ENCODE measurements at places on chromosomes 6 and 20.

GRCh38 chr20:49804364-49804763 lies 8.3 kb upstream of the SLC9A8 start:
- no peak for DNase-seq

DNA sequence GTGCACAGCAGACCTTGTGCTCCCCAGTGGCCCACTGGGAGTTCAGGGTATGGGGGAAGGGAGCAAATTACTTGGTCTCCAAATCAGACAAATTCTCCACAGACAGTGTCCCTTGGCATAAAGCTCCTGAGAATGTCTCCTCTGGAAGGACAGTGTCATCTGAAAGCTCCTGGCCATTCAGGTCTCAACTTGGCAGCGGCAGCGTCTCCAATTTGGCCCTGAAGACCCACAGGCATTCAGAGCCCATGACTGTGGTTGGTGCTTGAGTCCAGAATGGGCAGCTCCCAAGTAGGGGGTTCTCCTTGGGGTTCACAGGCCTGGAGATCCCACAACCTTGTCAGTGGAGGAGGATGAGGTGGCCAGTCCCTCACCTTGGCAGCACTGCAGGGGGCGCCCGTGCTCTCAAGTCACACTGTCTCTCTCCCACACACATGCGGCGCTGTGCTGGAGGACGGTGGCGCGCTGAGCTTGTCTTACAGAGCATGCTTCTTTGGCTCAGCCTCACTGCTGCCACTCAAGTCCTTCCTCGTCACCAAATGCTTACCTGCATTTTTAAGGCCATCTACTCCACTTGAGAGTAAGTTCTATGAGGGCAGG lies 20.7 kb downstream of the DYNLRB1 start:
- no peak for DNase-seq

DNA sequence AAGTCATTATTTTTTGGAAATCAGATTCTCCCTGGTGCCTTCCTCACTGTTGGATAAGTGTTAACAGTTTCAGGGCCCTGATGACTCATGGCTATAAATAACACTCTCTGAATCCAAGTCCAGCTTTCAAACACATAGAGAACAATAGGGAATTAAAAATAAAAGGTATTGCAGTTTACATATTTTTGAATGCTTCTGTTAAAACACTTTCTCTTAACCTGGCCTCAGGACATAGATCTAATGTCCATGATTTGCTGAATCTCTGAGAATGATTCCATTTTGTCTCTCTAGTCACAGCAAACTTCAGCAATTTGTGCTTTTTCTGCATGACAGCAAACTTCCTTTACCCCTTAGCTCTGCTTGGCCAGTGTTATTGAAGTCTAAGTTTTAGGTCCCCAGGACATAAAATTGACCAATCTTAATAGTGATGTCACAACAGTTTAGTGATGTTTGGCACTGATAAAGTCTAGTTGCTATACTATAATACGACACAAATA lies 1192.4 kb upstream of the CITED2 start:
- DNase-seq: no peak

- no peak for DNase-seq
Measured at GRCh38 chr20:19823971-19824370, 65.9 kb downstream of the RIN2 start.

- DNase-seq: no peak
Measured at GRCh38 chr6:102356170-102356569, 962.7 kb downstream of the GRIK2 start.

GRCh38 chr6:122752459-122752858 lies 27.1 kb upstream of the FABP7 start:
- DNase-seq: no peak

GRCh38 chr6:112014483-112014882 lies 39.4 kb upstream of the CCN6 start:
- no peak for DNase-seq

- no peak for DNase-seq
Measured at GRCh38 chr6:122803171-122803661, 14.2 kb downstream of the SMPDL3A start.

GRCh38 chr20:6877633-6878032 lies 110.1 kb downstream of the BMP2 start:
- no peak for DNase-seq

DNA sequence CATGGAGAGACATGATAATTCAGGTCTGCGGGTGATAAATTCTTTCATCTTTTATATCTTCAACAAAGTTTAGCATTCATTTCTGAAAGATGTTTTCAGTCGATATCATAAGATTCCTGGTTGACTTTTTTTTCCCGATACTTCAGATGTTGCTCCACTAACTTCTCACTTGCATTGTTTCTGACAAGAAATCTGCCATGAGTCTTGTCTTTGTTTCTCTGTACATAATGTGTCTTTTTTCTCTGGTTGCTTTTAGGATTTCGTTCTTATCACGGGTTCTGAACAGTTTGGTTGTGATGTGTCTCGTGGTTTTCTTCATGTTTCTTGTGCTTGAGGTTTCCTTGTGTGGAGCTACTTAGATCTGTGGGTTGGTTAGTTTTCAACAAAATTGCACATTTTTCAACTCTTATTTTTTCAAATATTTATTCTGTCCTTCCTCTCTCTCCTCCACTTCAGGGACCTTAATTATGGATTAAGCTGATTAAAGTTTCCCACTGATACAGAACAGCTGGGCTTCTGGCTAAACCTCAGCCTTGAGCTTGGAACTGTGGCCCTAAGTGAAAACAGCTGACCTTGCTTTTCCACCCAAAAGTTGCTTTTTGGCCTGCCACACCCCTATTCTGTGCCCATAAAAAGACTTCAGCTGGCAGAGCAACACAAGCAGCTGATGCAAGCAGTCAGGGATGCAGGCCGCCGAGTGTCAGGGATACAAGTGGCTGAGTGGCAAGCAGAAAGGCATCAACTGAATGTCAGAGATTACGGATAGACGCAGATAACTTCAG lies 97.9 kb upstream of the SNX9 start:
- no peak for DNase-seq

GRCh38 chr20:48716086-48716485 lies 111.7 kb downstream of the PREX1 start:
- no peak for DNase-seq

- DNase-seq: no peak
Measured at GRCh38 chr6:11815231-11815630, 36.6 kb upstream of the ADTRP start.

DNA sequence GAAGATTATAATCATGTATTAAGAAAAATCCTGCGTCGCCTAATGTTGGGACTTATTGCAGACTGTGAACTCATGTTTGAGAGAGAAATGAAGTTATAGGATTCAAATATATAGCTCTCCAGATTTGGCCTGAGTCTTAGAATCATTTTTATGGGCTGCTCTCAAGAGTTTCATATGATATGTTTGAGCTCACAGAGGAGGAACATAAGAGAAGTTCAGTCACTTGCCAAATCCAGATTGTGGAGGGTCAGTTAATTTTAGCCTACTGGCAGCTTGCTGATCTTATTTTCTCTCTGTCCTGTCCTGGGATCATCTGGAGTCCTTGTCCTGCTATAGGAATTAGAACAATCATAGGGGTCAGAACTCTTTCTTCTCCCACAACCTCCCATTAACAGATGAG lies 186.1 kb upstream of the SUPT3H start:
- no peak for DNase-seq

DNA sequence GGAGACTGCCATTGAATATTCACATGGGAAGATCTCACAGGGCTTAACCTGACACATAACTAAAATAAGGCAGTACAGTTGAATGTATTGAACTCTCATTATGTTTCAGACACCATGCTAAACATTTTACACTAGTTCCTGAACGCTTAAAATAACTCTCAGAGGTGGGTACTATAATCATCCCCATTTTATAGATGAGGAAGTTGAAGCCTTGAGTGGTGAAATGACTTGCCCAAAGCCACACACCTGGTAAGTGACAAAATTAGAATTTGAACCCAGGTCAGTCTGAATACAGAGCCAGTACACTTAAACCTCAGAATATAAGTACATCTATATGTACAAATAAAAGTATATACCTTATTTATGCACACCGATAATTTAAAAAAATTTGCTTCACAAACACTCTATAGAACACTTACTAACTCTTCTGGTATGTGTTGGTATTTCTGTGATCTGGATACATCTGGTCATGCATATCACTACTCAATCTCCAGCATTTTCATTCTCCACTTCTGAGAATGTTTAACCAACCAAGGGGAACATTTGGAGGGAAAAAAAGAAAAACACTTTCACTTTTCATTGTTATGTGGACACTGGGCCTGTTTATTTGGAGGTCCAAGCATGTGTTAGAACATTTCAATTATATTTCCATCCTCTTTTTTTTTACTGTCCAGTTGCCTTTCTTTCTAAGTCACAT lies 4.6 kb upstream of the BICRAL start:
- DNase-seq: no peak

DNA sequence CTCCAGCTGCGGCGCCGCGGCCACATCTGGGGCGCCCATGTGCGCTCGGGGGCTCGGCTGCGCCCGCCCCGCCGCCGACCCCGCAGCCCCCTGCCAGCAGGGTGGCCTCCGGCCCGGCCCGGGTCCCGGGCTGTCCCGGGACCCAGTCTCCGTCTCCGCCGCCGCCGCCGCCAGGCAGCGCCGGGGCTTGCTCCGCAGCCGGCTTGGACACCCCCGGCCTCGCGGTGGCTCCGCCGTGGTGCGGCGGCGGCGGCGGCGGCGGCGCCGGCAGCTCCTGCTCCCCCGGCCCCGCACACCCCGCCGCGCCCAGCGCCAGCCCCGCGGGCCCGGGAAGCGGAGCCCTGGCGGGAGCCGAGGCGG lies 219 bp downstream of the ISM1 start:
- no peak for DNase-seq

- no peak for DNase-seq
Measured at GRCh38 chr6:88512951-88513350, 346.8 kb upstream of the CNR1 start.

DNA sequence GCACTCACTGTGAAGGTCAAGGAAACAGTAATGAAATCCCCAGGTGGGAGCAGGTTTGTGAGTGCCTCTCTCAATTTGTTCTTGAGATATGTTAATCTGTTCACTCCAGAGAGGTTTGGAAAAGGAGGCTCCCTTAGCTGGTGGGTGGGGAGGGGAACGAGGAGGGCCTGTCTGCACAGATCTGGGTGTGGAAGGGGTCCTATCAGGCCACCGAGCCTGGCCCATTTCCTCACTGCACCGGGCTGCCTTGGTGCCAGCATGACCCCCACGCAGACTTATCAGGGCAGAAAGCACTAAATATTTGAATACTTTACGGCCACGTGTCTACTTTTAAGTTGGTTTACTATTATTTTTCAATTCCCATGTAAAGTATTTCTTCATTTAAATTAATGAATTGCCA lies 8.3 kb downstream of the AGPAT4 start:
- DNase-seq: no peak

GRCh38 chr6:296151-297122 lies 4.2 kb downstream of the DUSP22 start:
- DNase-seq: no peak

DNA sequence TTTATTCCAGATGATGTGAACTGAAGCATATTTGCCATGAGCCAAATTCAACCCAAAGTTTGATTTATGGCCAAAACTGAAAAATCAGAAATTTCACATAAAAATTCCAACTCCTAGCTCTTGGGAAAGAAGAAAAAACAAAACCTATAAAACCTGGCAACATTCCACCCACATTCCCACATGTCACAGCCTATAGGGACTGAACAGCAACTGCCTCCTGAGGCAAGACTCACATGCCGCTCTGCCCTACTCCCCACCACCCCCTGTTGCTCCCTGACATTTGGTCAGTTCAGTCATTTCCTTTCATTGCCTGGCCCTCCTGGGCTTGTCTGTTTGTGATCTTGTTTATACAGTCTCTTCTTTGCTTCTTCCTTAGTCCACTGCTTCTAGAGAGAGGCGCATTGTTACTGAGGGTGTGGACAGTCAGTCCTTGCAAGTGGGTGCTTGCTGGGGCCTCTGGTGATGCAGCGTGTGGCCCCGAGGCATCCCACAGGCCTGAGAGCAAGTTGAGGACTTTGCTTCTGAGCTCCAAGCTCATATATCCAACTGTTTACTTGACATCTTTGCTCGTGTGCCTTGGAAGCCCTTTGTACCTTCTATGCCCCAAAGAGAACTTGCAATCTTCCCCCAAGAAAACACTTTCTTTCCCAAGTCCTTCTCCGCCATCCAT lies 31.4 kb downstream of the NFATC2 start:
- no peak for DNase-seq

GRCh38 chr6:109772883-109773431 lies 81.9 kb downstream of the FIG4 start:
- DNase-seq: peak; percentile 34

DNA sequence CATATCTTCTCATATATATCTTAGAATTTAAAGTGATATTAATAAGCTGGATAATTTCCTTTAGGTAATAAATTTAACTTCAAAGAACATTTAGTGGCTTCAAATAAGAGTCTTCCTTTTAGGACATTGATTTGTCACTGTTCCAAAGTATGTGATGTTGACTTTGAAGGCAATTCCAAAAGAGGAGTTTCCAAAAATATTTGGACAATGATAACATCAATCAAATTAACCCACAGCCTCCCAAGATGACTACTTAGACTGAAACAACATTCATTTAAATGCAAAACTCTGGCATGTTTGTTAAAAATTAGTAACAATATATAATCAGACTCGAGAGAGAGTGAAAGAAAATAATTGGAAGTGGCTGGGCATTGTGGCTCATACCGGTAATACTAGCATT lies 211.1 kb downstream of the OGFRL1 start:
- DNase-seq: no peak

DNA sequence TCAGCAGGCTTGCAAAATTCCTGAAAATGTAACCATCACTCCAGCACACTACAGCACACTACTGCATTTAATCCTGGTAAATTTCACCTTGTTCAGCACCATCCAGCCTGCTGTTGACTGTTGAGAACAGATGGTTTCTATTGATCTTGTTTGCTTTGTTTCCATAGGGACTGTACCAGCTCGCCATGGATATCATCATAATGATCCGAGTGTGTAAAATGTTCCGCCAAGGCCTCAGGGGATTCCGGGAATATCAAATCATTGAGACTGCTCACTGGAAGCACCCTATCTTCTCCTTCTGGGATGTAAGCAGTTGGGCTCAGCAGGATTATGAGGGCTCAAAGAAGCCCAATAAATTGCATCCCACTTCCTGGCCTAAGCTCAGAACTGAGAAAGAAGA lies 4.1 kb downstream of the CNBD2 start:
- DNase-seq: no peak

GRCh38 chr20:6868861-6869260 lies 101.4 kb downstream of the BMP2 start:
- DNase-seq: no peak

DNA sequence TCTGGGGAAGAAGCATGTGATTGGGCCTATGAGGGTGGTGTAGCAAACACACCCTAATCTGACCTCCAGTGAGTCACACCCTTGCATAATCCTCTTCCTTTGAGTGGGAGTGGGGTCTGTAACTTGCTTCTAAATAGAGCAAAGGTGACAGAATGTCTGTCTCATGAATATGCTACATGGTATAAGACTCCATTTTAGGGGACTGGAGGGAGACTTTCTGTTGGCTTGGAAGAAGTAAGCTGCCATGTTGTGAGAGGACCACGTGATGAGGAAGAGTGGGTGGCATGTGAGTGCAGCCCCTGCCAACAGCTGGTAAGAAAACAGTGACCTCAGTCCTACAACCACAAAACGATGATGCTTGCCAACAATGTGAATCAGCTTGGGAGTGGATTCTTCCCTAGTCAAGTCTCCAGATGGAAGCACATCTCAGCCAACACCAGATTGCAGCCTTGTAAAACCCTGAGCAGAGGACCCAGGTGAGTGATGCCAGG lies 3.7 kb downstream of the AK9 start:
- no peak for DNase-seq

- DNase-seq: no peak
Measured at GRCh38 chr6:34143196-34143883, 2.5 kb downstream of the GRM4 start.

GRCh38 chr6:31547727-31548543 lies 527 bp downstream of the NFKBIL1 start:
- no peak for DNase-seq

GRCh38 chr20:36318166-36318565 lies 12.0 kb downstream of the DLGAP4 start:
- DNase-seq: no peak

Measured in COR-L47 (cell line).